Tongue (tissue), 3 donors: ENCODE measurements at places on chromosomes 3 and 15. TPM values are rescaled to one million over a fixed set of nuclear protein-coding genes. Genes with fewer than 3 reads are reported as not detected.
A peak's percentile ranks its signal among the peaks of the same experiment; 100 is the strongest.

- no peak for DNase-seq
These were observed 42.2 kb downstream of the SV2B start for GRCh38 chr15:91142106-91142744.

Gene SKOR1
- total RNA-seq, result 0.31 TPM

- DNase-seq, result peak; percentile 54
These were observed 20.1 kb upstream of the MAGEF1 start for GRCh38 chr3:184731786-184732537.

DNA sequence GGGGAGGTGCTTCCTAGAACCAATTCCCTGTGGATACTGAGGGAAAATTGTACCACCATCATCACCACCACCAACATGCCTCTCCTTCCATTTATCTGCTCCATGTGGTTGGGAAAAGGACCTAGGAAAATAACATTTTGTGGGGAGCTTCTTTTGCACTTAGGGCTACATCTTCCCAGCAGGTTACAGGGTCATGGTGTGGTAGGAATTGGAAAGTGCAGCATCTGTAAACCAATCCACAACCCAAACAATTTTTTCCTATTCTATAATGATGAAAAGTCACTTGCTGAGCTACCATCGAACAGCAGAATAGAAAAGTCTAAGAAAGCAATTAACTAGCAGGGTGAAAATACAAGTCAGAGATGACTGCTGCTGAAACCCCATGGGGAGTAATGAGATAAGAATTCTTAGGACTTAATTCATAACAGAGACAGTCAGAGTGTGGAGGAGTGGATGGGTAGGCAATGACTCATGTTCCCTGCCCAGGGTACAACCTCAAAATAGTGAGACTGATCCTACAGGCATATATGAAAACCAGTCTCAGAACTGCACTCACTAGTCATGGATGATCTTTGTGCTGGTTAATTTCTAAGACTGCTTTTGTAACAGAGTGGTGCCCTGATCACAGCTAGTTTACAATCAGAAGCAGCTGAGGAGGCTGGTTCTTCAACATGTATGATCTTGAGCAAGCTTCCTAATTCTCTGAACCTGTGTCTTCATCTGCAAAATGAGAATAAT, 38.1 kb upstream of the LEKR1 start:
- DNase-seq, result no peak

Gene TMEM212
- not detected for total RNA-seq

DNA sequence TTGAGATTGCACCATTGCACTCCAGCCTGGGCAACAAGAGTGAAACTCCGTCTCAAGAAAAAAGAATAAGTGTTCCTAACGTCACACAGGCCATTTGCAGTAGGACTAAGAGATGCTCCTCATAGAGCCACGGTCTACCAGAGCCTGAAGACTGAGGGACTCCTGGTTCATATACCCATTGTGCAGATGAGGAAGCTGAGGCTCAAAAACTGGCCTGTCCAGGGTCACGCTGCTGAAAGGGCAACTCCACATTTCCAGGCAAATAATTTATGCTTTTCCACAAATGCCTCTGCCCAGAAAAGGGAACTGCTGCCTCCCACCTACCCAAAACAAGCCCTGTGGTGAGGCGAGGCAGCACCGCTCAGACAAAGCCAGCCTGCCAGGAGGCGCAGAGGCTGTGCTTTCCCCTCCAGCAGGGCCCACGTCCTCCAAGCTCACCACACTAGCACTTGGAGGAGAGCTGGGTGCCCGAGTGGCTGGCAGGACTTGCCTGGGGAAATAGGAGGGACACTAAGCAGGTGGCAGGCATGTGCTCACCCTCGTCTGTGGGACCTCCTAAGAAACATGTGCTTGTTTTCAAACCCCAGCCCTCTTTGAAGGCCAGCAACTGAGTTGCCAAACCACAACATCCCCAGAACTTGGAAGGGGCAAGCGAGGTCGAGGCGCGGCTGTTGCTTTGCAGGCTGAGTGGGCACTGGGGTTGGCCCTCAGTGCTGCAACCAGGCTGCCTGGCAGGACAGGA, 195.6 kb downstream of the XXYLT1 start:
- no peak for DNase-seq

DNA sequence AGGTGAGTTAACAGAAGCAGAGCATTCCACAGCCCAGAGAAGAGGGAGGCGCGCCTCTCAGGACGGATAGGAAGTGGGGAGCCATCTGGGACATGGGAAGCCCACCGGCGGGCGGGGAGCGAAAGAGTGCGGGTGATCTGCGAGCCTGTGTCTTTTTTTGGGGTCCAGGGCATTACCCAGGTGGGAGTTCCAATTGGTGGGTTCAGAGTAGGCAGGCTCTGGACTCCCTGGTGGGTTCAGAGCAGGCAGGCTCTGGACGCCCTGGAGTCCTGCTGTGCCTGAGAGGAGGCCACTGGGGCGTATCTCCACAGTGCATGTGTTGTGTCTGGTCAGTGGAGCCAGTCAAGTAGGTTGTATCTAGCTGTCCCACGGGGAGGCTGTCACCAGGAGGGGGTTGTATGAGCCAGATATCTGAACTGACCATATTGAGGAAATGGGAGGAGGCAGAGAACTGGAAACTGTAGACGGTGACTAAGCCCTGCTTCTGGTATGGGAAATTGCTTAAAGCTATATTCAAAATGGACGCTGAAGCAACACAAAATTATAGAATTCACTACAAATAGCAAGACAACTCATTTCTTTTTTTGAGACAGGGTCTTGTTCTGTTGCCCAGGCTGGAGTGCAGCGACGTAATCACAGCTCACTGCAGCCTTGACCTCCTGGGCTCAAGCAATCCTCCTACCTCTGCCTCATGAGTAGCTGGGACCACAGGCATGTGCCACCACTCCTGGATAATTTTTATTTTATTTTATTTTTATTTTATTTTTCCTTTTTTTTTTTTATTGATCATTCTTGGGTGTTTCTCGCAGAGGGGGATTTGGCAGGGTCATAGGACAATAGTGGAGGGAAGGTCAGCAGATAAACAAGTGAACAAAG, 34.5 kb upstream of the CHST2 start:
- peak; percentile 29 for DNase-seq

- DNase-seq, result no peak
These were observed 66.5 kb upstream of the SNTN start for GRCh38 chr3:63585927-63586326.

DNA sequence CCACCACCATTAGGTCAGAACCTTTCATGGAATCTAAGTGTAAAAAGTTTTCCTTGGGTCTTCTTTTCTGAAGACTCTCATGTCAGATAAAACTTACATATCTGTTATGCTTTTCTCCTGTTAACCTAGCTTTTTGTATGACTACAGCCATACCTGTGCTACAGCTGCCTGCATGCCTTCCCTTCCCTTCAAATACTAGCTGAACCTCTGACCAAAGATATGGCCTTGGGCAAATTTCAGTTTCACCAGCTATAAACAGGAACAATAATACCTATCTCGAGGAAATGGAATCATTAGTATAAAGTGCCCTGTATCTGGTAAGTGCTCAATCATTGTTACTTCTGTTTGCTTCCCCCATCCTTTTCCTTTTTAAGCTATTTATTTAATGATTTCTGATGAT, 25.0 kb downstream of the GLB1 start:
- no peak for DNase-seq

Gene EEFSEC
- total RNA-seq, result 11.3 TPM
